Activated T-helper 2 cell treated with anti-CD3 and anti-CD28 coated beads, Interferon-gamma antibody, Interleukin-2, Interleukin-4, amounts not matched to agents 10 μg/mL and 5 μg/mL and 100 μg/mL, durations not matched to agents 14 hours and 24 hours and 36 hours (primary cell): ENCODE measurements at places on chromosomes 5 and 9. TPM values are rescaled to one million over a fixed set of nuclear protein-coding genes. Genes with fewer than 3 reads are reported as not detected.

BAAT gene
- total RNA-seq, result not detected in 2 replicates

EPB41L4B gene
- 1.5 and 1.6 TPM in 2 replicates for total RNA-seq

- no peaks in the 10 kb centered on the region for H3K36me3 ChIP-seq
- H3K27me3 ChIP-seq, result no peaks in the 10 kb centered on the region
- no peak overlapping the region for H3K27ac ChIP-seq
Observed at GRCh38 chr5:71938895-71939294, 168.4 kb upstream of the MAP1B start.

DNA sequence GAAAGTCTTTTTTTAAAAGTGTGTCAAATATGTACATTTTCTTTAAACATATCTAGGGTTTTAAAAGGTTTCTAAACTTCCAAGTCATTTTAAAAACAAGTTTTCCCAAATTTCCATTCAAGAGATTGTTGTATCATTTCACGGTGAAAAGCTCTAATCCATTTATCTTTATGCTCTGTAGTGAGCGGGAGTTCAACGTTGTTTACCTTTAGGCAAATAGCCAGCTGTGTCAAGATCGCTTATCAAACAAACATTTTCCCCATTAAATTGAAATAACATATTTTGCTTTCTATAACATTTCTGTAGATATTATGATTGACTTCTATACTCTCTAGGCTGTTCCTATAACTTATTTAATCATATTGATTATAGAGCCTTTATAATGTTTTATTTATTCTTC is 75.1 kb downstream of the CTSL start:
- H3K27ac ChIP-seq, result no peak overlapping the region
- DNase-seq, result no peak
- H3K4me1 ChIP-seq, result peaks cover 15% of the 10 kb centered on the region
- no peak overlapping the region for H3K4me3 ChIP-seq

OLFML2A gene
- 0.11 TPM in 1 of 2 replicates, not detected in the other for total RNA-seq

DNA sequence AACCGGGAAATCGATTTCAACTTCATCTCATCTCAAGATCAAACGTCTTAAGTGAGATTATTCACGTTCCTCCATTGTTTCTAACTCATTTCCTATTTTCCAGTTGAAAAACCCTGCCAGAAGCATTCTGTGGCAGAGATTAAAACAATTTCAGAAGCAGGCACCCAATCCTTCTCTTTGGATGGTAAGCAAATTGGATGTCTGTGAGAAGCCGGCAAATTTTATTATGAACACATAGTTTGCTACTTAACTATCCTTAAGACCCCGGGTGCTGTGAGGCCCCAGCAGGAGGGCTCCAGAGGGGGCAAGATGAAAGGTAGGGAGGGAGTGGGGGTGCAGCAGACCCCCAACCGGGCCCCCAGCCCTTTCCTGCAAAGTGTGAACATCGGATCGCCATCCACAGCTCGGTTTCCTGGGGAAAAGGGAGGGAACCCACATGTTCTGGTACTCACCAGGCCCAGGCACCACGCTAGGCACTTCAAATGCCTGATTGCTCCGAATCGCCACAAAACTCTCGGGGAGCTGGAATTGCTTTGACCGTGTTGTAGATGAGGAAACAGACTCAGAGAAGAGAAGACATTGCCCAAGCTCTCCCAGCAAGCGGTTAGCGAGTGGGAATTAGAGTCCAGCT is 167.1 kb upstream of the MVB12B start:
- no peak for DNase-seq
- no peaks in the 10 kb centered on the region for H3K36me3 ChIP-seq
- no peak overlapping the region for H3K4me3 ChIP-seq
- H3K27ac ChIP-seq, result no peak overlapping the region
- no peaks in the 10 kb centered on the region for H3K4me1 ChIP-seq

ARHGEF37 gene
- total RNA-seq, result 1.1 and 1.6 TPM in 2 replicates

PDLIM4 gene
- 1.2 and 2.0 TPM in 2 replicates for total RNA-seq

GRCh38 chr5:93583768-93584595 is 960 bp downstream of the NR2F1 start:
- H3K36me3 ChIP-seq, result peaks cover 3% of the 10 kb centered on the region
- H3K4me1 ChIP-seq, result peaks cover 16% of the 10 kb centered on the region
- peak overlapping the region; percentile 33 for H3K4me3 ChIP-seq
- H3K27ac ChIP-seq, result no peak overlapping the region
- DNase-seq, result no peak

EQTN gene
- total RNA-seq, result not detected in 2 replicates

GRCh38 chr9:15642369-15642962 is 89.6 kb downstream of the CCDC171 start:
- DNase-seq, result no peak
- no peak overlapping the region for H3K27ac ChIP-seq
- H3K4me3 ChIP-seq, result no peak overlapping the region
- no peaks in the 10 kb centered on the region for H3K36me3 ChIP-seq

ABITRAM gene
- 11.6 and 12.2 TPM in 2 replicates for total RNA-seq

DNA sequence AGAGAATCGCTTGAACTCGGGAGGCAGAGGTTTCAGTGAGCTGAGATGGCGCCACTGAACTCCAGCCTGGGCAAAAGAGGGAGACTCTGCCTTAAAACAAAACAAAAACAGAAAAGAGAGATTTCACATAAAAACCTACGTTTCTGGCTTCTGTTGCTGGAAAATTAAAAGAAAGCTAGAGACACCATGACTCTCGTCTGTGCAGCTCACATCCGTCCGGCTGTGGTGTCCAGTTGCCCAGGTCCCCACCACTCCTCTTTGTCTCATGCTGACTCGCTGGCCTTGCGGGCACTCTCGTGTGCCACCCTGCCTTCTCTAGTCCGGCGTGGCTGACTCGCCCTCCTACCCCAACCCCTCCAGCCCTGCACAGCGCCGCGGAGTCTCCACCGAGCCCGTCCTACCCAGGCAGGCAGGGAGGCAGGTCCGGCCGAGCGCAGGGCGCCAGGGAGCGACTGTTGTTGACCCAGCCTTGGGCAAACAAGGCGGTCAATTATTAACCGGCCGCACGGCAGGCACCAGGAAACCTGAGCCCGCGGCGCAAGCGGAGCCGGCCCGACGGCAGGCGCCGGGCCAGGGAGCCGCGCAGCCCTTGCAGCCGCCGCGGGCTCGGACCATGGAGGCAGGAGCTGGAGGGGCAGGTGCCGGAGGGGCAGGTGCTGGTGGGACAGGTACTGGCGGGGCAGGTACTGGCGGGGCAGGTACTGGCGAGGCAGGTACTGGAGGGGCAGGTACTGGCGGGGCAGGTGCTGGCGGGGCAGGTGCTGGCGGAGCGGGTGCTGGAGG is at the start of gene PRRT1B:
TSS of gene PRRT1B (plus strand) at position 521 of the 783 bp plus-strand sequence. CDS start at position 614, 93 bp downstream.
- peaks cover 7% of the 10 kb centered on the region for H3K36me3 ChIP-seq
- H3K4me1 ChIP-seq, result peaks cover 7% of the 10 kb centered on the region
- no peak for DNase-seq
- H3K27me3 ChIP-seq, result peaks cover 54% of the 10 kb centered on the region
- H3K4me3 ChIP-seq, result no peak within 1 kb of the TSS

GRCh38 chr5:982377-983237 is 26.0 kb upstream of the NKD2 start:
- peaks cover 39% of the 10 kb centered on the region for H3K36me3 ChIP-seq
- H3K27me3 ChIP-seq, result peaks cover 7% of the 10 kb centered on the region
- H3K4me1 ChIP-seq, result peaks cover 39% of the 10 kb centered on the region
- no peak overlapping the region for H3K27ac ChIP-seq
- H3K4me3 ChIP-seq, result no peak overlapping the region

DNA sequence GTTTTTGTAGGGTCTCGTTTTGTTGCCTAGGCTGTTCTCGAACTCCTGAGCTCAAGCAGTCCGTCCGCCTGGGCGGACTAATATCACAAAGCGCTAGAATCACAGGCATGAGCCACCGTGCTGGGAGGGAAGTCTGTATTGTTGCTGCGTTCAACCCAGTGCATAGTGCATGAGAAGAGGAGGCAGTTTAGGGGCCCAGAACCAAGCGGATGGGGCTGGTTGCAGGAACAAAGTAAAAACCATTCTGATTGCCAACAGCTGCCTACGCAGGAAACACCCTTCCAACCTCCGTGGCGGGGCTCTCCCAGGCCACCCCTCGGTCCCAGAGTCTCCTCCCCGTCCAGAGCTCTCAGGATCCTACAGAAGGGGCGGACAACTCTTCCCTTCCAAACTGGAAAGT is 87.1 kb downstream of the ANXA2R start:
- DNase-seq, result no peak
- peak overlapping the region; percentile 92 for H3K4me3 ChIP-seq
- H3K36me3 ChIP-seq, result peaks cover 24% of the 10 kb centered on the region
- H3K27me3 ChIP-seq, result peaks cover 5% of the 10 kb centered on the region
- H3K27ac ChIP-seq, result peak overlapping the region; percentile 99

DNA sequence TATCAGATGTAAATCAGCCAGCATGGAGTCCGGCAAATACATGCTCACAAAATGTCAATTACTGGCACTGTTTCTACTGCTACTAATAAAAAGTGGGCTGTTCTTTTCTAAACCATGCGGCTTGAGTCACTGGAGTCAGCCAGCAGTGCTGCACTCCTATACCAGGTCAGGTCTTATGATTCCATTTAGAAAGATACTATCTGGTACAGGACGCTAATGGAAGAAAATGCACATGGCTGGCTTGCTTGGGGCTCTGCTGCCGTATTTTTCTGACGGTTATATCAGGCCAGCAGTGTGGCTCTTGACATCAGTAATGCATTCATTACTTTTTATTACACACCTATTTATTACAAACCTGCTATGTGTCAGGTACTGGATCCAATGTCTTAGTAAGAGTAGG is 74.3 kb downstream of the NDFIP1 start:
- no peak overlapping the region for H3K4me3 ChIP-seq
- H3K36me3 ChIP-seq, result no peaks in the 10 kb centered on the region
- DNase-seq, result no peak
- H3K4me1 ChIP-seq, result no peaks in the 10 kb centered on the region

GRCh38 chr9:89926691-89927220 is 321.9 kb downstream of the GADD45G start:
- DNase-seq, result no peak
- H3K27me3 ChIP-seq, result no peaks in the 10 kb centered on the region
- H3K36me3 ChIP-seq, result no peaks in the 10 kb centered on the region
- H3K27ac ChIP-seq, result no peak overlapping the region

DNA sequence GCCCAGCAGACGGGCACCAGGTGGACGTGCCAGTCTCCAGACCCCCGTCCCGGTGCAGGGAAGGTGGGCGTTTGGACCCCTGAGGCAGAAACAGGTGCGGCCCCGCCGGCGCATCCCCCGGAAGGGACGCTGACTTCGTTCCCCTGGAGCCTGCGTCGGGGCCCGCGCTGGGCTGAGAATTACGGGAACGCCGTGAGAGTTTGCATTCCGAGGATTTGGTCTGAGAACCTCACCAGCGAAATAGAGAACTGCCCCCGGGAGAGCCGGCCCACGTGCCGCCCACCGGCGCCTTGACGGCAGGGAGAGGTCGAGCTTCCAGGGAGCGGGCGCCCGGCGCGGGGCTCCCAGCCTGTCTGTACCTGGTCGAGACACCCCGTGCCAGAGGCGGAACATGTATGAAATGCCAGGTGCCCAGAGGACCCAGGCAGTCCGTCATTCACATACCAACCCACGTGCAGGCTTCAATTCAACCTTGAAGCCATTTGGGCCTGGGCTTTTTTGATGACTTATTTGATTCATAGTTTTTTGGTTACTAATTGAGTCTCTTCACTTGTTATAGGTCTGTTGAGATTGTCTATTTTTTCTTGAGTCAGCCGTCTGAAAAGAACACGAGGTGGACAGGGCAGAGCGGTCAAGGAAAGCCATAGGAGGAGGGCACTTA is 877 bp upstream of the CAMSAP1 start:
- H3K36me3 ChIP-seq, result peaks cover 71% of the 10 kb centered on the region
- peaks cover 39% of the 10 kb centered on the region for H3K4me1 ChIP-seq
- peak overlapping the region; percentile 46 for H3K27ac ChIP-seq
- H3K27me3 ChIP-seq, result no peaks in the 10 kb centered on the region
- DNase-seq, result no peak
- peak overlapping the region; percentile 78 for H3K4me3 ChIP-seq

PFN3 gene
- not detected in 2 replicates for total RNA-seq

DNA sequence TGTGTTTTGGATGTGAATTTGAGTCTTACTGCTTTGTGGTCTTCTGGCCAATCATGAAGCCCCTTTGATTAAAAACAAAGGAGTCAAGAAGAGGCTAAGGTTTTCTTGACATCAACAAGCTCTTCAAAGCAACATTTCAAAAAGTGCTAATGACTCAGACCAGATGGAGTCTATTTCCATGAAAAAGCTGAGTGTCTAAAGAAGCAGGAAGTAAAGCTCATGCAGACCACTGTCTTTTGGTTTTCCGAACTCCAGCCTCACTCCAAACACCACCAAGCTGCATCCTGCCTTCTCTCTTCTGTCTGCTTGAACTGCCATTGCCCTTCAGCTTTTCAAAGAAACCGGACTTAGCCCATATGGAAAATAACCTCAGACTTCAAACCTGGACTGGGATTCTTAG is 115.2 kb downstream of the PRDM6 start:
- no peaks in the 10 kb centered on the region for H3K4me1 ChIP-seq
- DNase-seq, result no peak
- no peak overlapping the region for H3K4me3 ChIP-seq
- H3K27me3 ChIP-seq, result no peaks in the 10 kb centered on the region
- H3K36me3 ChIP-seq, result no peaks in the 10 kb centered on the region
- H3K27ac ChIP-seq, result no peak overlapping the region

SSBP2 gene
- 24.3 and 29.5 TPM in 2 replicates for total RNA-seq

KCTD16 gene
- total RNA-seq, result not detected in 2 replicates

GABBR2 gene
- not detected in 2 replicates for total RNA-seq

DNA sequence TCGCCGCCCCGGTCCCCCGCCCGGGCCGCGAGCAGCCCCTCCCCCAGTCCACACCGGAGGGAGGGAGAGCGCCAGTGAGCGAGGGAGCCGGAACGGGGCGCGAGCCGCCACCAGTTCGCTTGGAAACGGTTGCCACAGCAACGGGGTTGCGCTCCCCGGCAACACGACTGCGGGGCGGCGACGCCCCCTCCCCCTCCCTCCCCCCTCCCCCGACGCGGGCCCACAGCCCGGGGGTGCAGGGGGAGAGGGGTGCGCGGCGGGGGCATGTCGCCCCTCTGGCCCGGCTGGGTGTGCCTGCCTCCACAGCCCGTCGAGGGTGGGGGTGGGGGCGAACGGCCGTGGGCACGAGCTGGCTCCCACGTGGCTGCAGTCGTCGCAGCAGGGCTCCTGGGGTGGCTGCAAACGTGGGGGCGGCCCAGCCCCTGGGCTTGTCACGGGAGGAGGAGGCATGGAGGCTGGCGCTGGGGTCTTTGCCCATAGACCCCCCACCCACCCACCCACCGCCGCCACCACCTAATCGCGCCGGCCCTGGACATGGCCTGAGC is 524 bp downstream of the PRR7 start:
- H3K27me3 ChIP-seq, result peaks cover 2% of the 10 kb centered on the region
- H3K27ac ChIP-seq, result no peak overlapping the region
- peak; percentile 71 for DNase-seq
- H3K4me3 ChIP-seq, result peak overlapping the region; percentile 20
- peaks cover 9% of the 10 kb centered on the region for H3K36me3 ChIP-seq
- peaks cover 31% of the 10 kb centered on the region for H3K4me1 ChIP-seq

SPINK1 gene
- total RNA-seq, result not detected in 2 replicates

DDX4 gene
- 0.09 TPM in 1 of 2 replicates, not detected in the other for total RNA-seq

DNA sequence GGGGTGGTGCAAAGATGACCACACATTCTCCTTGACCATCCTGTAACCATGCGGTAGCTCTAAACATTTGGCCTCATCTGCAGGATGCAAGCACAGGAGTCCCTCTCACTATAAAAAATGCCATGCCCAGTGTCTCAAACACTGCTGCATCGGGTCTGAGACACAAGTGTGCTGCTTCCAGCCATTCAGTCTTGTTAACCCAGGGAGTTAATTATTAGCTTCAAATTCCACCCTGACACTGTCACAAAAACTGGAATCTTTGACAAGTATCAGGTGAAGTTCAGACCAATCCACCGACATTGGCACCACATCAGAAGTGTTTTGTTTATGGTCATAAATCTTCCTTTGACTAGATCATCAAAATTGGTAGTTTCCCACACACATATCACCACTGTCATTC is 119.1 kb upstream of the RASEF start:
- H3K27ac ChIP-seq, result no peak overlapping the region
- H3K4me3 ChIP-seq, result no peak overlapping the region
- no peak for DNase-seq
- no peaks in the 10 kb centered on the region for H3K36me3 ChIP-seq
- H3K27me3 ChIP-seq, result no peaks in the 10 kb centered on the region

CCNJL gene
- not detected in 2 replicates for total RNA-seq

TYRP1 gene
- total RNA-seq, result not detected in 2 replicates
